ENCODE measurements at places on chromosomes 1 and 21.

- DNase-seq: no peak
These were observed 868 bp downstream of the ZBTB40 start for GRCh38 chr1:22452481-22452957.

DNA sequence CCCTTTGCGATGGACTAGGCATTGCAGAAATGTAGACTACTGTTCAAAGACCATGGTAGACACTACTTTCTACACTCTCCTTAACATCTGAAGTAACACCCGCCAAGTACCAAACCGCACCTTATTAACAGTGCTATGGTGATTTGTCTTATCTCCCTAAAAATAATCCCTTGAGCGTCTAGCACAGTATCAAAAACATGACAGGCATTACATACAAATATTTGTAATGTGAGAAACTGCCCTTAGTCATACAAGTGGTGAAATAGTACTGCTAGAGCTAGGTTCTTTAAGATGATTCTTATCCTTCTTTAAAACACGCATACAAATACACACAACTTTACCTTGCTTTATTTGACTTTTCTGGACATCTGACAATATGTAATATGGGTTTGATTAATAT is 27.2 kb downstream of the PUM1 start:
- peak; percentile 46 for DNase-seq

GRCh38 chr1:202090994-202091393 is 31.7 kb upstream of the GPR37L1 start:
- no peak for DNase-seq

DNA sequence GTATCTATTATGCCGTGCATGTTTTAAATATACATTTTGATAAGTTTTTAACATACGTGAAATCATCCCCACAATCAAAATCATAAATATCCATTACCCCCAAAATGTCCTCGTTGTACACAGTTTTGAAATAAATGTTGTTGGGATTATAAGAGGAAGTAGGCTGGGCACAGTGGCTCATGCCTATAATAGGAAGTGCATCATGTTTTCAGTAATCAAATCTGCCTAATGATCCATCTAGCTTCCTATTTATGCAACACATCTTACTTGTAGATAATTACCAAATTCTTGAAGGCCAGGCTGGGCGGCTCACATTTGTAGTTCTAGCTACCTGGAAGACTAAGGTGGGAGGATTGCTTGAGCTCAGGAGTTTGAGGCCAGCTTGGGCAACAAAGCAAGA is 15.0 kb upstream of the IFNGR2 start:
- DNase-seq: no peak

- DNase-seq: no peak
These were observed 32.3 kb downstream of the LRRC8B start for GRCh38 chr1:89556726-89557444.

GRCh38 chr1:7639435-7640131 is 131.5 kb upstream of the VAMP3 start:
- DNase-seq: no peak

GRCh38 chr1:226764533-226764932 is 25.5 kb upstream of the ITPKB start:
- no peak for DNase-seq

- no peak for DNase-seq
These were observed 63.5 kb upstream of the OLIG2 start for GRCh38 chr21:32962268-32962667.

GRCh38 chr1:19758227-19758830 is 41.4 kb downstream of the TMCO4 start:
- no peak for DNase-seq

- no peak for DNase-seq
These were observed 1.9 kb upstream of the ZFYVE9 start for GRCh38 chr1:52139817-52140540.

DNA sequence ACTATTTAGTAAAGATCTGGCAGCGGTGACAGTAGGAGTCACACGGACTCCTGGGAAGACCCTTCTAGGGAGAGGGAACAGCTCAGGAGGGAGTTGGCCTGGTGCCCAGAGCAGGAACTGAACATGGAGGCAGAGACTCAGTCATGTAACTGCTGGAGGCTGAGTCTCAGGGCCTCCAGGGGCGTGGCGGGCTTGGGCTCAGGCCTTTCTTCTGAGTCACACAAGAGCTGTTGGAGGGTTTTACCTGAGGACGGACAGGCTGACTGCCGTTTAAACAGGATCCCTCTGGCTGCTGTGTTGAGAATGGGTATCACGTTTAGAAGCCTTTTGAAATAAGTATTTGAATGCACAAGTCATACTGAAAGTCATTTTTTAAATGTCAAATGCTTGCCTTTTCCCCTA is 7.2 kb upstream of the ETS2 start:
- DNase-seq: peak; percentile 3

DNA sequence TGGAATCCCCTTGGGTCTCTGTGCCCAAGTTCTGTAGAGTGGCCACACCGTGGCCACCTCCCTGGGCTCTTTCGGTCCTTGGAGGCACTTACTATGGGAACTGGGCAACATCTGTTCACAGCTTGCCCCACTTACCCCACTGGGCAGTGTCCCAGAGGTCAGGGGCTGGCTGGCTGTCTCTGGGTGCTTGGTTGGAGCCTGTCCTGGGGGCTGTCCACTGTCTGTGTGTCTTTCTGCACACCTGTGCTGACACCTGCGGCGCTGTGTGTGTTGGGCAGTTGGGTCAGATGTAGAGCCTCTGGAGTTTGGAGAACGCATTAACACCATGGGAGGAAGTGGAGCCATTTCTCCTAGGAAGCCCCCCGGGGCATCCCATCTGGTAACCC is 1.3 kb upstream of the TMEM54 start:
- DNase-seq: no peak

- no peak for DNase-seq
These were observed 40.5 kb upstream of the SRP9 start for GRCh38 chr1:225737161-225737560.

GRCh38 chr1:2472109-2472508 is 4.0 kb upstream of the PLCH2 start:
- no peak for DNase-seq

GRCh38 chr1:169338617-169339016 is 29.0 kb downstream of the NME7 start:
- DNase-seq: peak; percentile 54

GRCh38 chr1:229102741-229103391 is 168.0 kb upstream of the RAB4A start:
- DNase-seq: no peak

DNA sequence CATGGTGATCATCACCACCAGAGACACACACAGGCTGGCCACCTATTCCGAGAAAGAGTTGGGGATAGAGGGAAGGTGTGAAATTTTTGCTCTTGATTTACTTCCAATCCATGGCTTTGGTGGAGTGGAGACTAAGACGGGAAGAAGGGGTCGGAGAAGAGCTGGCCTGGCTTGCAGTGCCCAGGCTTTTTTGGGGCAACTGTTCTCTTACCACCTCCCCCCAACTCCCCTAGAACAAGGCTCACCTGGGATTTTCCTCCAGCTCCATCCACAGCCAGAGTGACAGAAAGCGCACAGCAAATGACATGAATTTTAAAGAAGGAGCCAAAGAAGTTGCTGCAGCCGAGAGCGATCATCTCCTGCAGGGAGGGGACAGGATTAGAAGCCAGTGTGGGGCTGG is 16.0 kb downstream of the SLC26A9 start:
- no peak for DNase-seq

DNA sequence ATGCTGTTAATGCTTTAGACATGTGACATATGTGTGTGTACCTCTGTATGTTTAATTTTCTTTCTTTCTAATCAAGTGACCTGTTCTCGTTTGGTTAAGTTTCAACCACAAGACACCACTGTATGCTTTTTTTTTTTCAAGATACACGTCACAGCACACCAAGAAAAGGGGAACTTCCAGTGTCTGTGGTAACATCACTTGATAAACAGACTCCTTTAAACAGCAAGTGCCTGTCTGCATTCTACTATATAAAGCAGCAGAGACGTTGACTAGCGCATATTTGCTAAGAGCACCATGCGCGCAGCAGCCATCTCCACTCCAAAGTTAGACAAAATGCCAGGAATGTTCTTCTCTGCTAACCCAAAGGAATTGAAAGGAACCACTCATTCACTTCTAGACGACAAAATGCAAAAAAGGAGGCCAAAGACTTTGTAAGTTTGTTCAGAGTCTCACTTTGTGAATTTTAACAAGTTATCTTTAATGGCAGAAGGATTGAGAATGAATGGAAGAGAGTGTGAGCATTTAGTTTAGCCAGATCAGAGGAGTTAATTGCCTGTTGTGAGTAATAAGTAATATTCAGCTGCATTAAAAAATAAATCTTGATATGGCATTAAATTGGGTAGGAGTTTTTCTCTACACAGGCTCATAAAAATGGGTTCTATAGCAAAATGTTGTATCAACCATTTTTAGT is at the start of gene RGS1:
Gene RGS1, plus strand, starts transcription at position 275 of the 691 bp plus-strand sequence. Its CDS starts 20 bp downstream, at position 295.
- DNase-seq: no peak

- no peak for DNase-seq
These were observed 786.5 kb downstream of the LRRIQ3 start for GRCh38 chr1:73411479-73411878.

DNA sequence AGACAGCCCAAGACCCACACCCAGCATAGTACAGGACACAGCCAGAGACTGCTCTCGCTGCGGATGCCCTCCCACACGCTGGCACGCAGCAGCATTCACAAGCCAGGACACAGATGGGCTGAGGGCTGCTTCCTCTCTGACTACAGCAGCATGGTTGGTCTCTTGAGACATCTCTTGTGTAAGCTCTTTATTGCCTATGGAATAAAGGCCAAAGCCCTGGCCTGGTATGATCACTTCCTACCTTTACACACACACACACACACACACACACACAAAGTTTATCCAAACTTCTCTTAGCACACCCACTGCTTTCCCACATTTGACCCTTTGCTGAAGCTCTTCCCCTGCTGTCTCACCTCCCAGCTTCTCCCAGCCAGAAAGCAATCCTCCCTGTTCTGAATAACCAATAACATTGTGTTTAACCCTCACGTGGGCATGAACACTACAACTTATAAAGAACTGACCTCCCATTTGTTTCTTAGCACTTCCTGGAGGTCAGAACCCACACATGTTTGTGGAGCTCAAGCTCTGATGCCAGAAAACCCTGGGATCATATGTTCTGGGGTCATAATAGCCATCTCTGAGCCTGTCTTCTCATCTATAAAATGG is 1.2 kb upstream of the LUZP1 start:
- DNase-seq: peak; percentile 20

GRCh38 chr1:203557390-203557789 is 63.4 kb downstream of the OPTC start:
- no peak for DNase-seq

GRCh38 chr1:231528172-231529029 is at the start of gene TSNAX:
TSS of gene TSNAX (plus strand) at chr1:231528669. CDS start at chr1:231528811, 142 bp downstream.
- peak; percentile 96 for DNase-seq

- no peak for DNase-seq
These were observed 180.0 kb downstream of the RASAL2 start for GRCh38 chr1:178273707-178274410.

DNA sequence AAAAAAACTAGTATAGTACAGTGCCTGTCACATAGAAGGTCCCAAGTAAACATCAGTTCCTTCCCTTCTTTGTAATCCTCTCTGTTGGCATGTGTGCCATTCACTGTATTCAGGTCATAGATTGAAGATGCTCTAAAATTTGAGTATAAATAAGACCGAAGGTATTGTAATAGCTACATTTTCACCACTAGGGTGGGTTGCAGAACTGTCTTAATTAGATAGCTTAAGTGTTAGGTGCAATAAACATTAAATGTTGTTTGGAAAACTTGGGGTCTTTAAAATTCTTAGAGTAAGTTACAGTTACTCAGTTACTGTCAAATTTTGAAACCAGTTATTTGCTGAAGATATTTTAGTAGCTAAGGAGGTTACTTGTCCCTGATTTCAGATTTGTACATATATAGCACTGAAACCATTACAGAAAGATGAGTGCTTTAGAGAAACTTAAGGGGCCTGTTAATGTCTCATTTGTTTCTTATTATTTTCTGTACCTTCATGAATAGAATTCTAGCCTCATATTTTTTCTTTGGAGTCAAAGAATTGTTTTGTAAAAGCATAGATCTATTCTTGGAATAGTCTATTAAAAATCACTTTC is 24.3 kb downstream of the PER3 start:
- DNase-seq: peak; percentile 52

DNA sequence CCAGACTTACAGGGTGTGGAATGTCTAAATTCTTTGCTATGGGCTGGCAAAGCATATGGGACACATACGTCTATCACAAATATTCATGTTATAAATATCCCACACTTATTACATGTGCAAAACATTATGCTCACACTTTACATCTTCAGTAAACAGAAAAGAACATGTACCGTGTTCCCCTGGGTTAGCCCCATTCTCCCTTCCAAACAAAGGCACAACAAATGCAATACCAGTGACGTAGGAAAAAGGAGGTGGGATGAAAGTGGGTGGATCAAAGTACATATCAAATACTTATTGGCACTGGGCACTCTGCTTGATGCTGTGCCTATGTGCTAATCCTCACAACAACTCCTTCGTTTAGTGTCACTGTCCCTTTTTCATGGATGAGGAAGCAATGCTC is 170.8 kb downstream of the ZSCAN20 start:
- DNase-seq: no peak

- no peak for DNase-seq
These were observed 128.3 kb downstream of the CASZ1 start for GRCh38 chr1:10667861-10668761.

- no peak for DNase-seq
These were observed 12.5 kb downstream of the TCP10L start for GRCh38 chr21:32572574-32573420.

- DNase-seq: peak; percentile 41
These were observed 104.5 kb upstream of the FMN2 start for GRCh38 chr1:239987103-239987745.

DNA sequence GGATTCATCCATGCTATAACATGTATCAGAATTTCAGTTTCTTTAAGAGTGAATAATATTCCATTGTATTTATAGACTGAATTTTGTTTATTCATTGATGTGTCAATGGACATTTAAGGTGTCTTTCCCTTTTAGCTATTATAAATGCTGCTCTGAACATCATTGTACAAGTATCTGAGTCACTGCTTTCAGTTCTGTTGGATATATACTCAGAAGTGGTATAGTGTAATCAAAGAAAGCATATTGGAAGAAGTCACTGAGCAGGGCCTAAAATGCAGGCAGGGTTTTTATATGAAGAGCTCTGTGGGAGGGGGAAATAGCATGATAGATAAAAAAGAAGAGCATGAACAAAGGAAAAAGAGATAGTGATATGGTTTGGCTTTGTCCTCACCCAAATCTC is 22.5 kb downstream of the TYW3 start:
- no peak for DNase-seq

DNA sequence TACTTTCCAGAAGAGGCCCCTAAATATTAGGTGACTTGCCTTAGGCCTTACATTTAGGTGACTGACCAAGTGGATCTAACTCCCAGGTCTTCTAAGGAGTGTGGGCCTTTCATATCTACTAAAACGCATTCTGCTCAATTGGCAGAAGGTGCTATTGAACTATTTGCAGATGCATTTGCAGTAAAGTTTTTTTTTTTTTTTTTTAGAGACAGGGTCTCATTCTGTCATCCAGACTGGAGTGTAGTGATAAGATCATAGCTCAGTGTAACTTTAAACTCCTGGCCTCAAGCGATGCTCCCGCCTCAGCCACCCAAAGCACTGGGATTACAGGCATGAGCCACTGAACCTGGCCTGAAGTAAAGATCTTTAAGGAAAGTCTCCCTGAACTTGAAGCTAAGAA is 13.0 kb upstream of the ACBD6 start:
- DNase-seq: no peak

- no peak for DNase-seq
These were observed 18.3 kb upstream of the ALPL start for GRCh38 chr1:21490774-21491487.

GRCh38 chr1:194734970-194735369 is 1548.6 kb upstream of the B3GALT2 start:
- no peak for DNase-seq

- no peak for DNase-seq
These were observed 22.9 kb upstream of the IFNAR2 start for GRCh38 chr21:33206771-33207281.

GRCh38 chr21:16708101-16708835 is 804.6 kb upstream of the CXADR start:
- no peak for DNase-seq

Data from erythroblast (primary cell).